Neural progenitor cell (in vitro differentiated cells): ENCODE measurements at places on chromosomes 12 and 14.

- H3K4me3 ChIP-seq, result no peak overlapping the region
- peaks cover 4% of the 10 kb centered on the region for H3K4me1 ChIP-seq
- H3K36me3 ChIP-seq, result no peaks in the 10 kb centered on the region
These were observed 234.3 kb upstream of the NOS1 start for GRCh38 chr12:117595751-117596150.

- no peaks in the 10 kb centered on the region for H3K36me3 ChIP-seq
- DNase-seq, result no peak
- no peaks in the 10 kb centered on the region for H3K27me3 ChIP-seq
- H3K4me3 ChIP-seq, result no peak overlapping the region
These were observed 10.7 kb downstream of the GPRC5A start for GRCh38 chr12:12902036-12902435.

DNA sequence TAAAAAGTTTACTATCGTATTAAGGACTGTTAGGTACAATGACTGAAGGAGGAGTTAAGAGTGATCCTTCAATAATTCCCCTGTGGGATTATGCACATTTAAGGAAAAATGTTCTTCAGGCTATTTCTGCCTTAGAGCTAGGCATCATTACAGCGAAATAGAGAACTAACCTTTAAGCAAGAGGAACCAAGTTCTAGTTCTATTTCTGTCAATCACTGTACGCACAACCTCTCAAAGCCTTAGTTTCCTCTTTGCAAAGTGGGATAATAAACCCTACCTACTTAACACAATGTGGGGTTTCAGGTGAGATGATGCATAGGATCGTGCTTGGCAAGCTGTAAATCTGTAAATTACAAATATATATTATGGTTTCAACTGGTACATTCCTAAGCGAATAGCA is 15.4 kb downstream of the NTF3 start:
- peaks cover 5% of the 10 kb centered on the region for H3K4me1 ChIP-seq
- no peaks in the 10 kb centered on the region for H3K36me3 ChIP-seq
- DNase-seq, result no peak
- H3K27me3 ChIP-seq, result no peaks in the 10 kb centered on the region

DNA sequence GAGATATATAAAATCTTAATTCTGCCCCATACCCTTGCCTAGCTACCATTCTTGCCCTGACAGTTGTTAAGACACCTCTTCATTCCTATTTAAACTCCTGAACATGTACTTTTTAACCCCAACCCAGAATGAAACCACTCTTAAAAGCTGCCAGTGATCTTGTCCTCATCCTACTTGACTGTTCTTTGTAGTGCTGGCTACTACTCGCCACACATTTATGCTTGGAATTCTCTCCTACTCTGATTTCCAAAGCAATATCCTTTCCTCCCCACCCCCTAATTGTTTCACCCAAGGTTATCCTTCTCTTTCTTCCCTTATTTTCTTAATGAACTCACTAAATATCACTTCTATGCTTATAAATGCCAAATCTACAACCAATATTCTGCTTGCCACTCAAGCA is 4.1 kb downstream of the NFYB start:
- DNase-seq, result no peak
- H3K36me3 ChIP-seq, result peaks cover 9% of the 10 kb centered on the region
- H3K4me3 ChIP-seq, result no peak overlapping the region
- peaks cover 5% of the 10 kb centered on the region for H3K27me3 ChIP-seq
- no peak overlapping the region for H3K27ac ChIP-seq

GRCh38 chr14:64117671-64118402 is 176.3 kb downstream of the ESR2 start:
- H3K27ac ChIP-seq, result no peak overlapping the region
- peaks cover 7% of the 10 kb centered on the region for H3K36me3 ChIP-seq
- H3K4me1 ChIP-seq, result no peaks in the 10 kb centered on the region
- no peak overlapping the region for H3K4me3 ChIP-seq
- DNase-seq, result no peak
